ENCODE measurements at places on chromosomes 3 and 15.

DNA sequence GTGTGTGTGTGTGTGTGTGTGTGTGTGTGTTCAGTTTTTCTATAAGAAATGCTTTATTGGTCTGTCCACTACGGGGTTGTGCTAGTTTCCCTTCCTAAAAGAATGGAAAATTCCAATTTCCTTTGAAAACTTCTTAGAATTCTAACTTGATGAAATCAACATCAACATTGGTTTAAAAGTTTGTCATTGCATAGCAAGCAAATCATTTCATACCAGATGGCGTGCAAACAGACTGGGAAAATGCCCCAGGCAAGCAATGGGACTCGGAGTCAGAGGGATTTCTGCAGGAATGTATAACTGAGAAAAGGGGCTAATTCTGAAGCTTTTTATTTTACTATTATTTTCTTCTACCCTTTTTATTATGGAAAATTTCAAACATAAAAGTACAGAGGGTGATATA lies 13.1 kb upstream of the DYNC1LI1 start:
- DNase-seq = no peak

- DNase-seq = no peak
Observed at GRCh38 chr15:43118829-43119228, 13.0 kb upstream of the UBR1 start.

DNA sequence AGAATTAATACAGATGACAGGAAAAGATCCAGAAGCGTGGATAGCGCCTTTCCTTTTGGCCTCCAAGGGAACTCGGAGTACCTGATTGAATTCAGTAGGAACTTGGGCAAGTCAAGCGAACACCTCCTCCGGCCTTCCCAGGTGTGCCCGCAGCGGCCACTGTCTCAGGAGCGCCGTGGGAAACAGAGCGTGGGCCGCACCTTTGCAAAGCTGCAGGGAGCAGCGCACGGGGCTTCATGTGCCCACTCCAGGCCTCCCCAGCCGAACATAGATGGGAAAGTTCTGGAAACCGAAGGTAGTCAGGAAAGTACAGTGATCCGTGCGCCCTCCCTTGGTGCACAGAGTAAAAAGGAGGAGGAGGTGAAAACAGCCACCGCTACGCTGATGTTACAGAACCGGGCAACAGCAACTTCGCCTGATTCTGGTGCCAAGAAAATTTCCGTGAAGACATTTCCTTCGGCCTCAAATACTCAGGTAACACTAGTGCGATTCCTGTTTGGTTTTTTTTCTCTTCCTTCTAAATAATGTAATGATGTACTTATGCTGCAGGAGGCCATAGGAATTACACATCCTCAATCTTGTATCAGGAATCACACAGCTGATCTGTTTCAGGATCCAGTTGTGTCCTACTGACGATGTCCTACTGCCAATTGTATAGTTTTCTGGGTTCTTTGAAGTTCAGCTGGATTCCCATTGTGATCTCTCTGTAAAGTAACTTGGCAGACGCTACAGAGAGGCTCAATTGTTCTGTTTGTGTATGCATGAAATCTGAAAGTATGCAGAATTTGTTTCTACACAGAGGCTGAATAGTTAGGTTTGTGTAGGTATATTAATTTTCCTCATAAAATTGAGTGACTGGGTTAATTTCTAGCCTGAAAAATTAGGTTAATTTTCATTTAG lies 63.1 kb downstream of the CGNL1 start:
- DNase-seq = no peak

DNA sequence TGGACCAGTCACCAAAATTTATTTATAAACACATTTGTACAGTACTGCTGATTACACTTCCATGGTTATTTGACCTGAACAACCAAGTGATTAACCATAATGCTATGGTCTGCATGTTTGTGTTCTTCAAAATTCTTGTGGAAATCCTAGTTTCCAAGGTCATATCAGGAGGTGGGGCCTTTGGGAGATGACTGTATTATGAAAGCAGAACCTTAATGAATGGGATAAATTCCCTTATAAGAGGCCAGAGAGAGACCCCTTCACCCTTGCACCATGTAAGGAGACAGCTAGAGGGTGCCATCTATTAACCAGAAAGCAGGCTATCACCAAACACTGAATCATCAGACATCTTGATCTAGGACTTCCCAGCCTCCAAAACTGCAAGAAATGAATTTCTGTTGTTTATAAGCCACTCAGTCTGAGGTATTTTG lies 1.9 kb downstream of the SCAPER start:
- no peak for DNase-seq

DNA sequence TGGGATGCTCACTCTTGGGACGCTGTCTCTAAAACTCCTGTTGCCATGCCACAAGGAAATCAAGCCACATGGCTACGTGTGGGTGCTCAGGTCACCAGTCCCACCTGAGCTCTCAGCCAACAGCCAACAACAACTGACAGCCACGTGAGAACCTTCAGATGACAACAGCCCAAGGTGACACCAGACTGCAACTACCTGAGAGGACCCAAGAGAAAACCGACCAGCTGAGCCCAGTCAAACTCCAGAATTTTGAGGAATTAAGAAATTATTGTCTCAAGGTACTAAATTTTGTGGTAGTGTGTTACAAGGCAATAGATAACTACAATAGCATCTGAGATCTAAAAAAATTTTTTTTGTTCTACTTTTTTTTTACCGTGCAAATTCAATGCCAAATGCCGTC lies 75.2 kb downstream of the ITGA11 start:
- no peak for DNase-seq

DNA sequence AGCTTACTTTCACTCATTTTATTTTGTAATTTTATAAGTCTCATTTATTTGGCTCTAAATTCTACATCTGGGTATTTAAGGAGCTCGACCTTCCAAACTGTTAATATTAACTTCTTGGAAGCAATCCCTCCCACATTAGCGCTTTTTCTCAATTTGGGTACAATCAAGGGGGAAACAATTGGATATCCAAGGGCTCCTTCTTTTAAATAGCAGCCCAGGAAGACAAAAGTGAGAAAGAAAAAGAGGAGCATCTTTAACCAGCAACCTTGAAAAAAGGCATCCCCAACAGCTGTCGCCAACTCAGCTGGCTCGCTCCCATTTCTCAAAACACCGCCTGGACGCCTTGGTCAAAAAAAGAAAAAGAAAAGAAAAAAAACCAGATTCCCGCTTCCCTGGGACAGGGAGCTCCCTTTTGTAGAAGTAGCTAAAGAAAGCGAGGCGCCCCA lies 873 bp downstream of the C3orf70 start:
- DNase-seq = no peak

DNA sequence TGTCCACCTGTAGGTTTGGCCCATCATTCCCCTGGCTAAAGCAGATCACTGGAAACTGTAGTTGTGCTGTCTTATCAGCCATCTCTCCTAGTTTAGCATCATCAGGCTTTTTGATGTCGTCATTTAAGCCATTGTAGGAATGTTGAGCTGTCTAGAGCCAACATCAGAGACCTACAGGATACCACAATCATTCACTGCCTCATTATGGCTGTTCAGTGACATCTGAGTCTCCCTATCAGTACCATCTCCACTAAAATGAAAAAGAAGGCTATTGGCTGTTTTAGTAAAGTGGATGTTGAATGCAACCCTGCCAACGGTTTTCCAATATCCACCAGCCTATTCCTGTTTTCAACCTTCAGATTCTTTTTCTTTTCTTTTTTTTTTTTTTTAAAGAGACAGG lies 29.2 kb downstream of the RLBP1 start:
- DNase-seq = no peak
